Fibroblast of lung (primary cell): ENCODE measurements at places on chromosomes 7 and 10. TPM values are rescaled to one million over a fixed set of nuclear protein-coding genes. Genes with fewer than 3 reads are reported as not detected.

GRCh38 chr7:100584683-100585510, 1.0 kb downstream of the LRCH4 start:
- peak; percentile 82 for DNase-seq

DNA sequence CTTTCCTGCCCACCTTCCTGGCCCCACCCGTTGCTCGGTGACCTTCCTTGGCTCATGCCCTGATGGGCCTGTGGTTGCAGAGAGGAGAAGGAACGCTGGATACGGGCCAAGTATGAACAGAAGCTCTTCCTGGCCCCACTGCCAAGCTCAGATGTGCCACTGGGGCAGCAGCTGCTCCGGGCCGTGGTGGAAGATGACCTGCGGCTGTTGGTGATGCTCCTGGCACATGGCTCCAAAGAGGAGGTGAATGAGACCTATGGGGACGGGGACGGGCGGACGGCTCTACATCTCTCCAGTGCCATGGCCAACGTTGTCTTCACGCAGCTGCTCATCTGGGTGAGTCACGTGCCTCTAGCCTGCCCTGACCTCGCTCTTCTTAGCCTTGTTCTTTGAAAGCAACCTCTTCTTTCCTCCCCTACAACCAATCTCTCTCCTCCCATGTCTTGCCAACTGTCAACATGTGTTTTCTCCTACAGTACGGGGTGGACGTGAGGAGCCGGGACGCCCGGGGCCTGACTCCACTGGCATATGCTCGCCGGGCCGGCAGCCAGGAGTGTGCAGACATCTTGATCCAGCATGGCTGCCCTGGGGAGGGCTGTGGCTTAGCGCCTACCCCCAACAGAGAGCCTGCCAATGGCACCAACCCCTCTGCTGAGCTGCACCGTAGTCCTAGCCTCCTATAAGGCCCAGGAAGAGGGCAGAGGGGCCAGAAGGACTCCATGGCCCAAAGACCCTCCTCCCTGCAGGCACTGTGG, 24.1 kb downstream of the GBX1 start:
- peak; percentile 14 for DNase-seq

DNA sequence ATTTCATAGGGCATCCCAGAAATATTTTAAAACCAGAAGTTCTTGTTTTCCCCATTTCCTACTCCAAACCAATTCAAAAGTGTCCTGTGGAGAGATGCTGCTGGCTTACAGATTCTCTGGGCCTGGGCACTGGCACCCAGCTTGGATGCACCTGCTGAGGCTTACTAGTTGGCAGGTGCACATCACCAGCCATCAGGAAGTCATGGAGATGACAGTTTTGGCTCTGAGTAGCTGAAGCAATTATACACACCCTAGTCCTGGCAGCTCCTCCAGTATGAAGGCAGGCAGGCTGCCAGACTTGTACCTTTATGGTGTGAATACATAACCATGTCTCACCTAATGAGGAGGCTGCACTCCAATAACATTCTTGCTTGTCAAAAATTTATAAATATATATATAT, 276.6 kb upstream of the GHITM start:
- DNase-seq: no peak

DNA sequence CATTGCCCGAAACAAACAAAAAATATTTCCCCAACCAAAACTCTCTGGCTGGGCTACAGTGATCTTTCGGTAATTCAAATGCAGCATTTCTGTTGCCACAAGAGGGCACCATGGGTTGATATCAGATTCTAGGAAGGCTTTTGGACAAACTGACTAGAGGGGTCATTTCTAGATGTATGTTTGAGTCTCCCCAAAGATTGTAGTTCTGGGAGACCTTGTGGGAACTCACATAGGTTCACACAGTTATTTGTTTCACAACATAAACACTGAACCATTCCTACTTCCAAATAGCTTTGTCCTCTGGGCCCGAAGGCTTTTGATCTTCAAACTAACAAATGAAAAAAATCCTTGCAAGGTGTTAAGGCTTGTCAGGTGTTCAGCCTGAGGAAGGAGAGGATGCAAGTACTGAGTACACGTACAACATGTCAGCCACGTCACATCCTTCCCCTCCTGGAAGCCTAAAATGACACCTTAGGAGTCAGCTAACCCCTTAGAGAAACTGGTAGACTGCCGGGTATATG, 37.0 kb upstream of the IL15RA start:
- DNase-seq: peak; percentile 58

- peak; percentile 76 for DNase-seq
These were observed 65.9 kb upstream of the CC2D2B start for GRCh38 chr10:95841661-95842498.

- no peak for DNase-seq
These were observed 17.3 kb downstream of the MLXIPL start for GRCh38 chr7:73606801-73607691.

DNA sequence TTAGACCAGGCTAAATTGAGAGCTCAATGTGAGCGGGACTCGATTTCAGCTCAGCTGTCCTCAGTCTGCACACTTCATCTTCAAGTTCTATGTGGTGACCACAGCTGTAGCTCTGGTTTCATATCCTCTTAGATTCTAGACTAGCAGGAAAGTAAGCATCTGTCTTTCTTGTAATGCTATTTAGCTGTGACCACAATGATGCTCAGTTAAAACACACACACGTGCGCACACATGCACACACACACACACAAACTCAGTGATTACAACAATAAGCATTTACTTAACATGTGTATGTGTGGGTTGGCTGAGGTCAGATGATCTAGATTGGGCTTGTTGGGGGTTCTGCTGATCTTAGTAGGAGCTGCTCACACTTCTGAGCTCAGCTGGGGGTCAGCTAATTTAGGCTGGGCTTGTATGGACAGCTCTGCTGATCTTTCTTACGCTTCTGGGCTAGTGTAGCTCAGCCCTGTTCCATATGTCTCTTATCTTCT, 82.5 kb downstream of the ZNF365 start:
- DNase-seq: no peak

DNA sequence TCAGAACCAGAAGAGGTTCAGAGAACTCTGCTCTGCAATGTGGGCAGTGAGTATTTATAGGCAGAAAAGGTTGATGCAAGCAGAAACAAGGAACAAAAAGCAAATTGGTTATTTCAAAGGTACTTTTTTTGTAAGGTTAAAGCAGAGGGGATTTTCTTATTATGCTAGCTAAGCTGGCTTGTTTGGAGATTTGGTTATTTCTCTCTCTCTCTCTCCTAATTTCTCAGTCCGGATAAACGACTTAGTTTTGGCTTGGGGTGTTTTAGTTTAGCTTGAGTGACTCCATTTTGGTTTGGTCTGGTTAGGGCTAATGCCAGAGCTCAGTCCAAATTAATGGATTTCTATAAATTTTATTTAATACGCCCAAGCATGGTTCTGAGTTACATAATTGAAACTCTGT, 566.8 kb downstream of the SH2D4B start:
- no peak for DNase-seq

DNA sequence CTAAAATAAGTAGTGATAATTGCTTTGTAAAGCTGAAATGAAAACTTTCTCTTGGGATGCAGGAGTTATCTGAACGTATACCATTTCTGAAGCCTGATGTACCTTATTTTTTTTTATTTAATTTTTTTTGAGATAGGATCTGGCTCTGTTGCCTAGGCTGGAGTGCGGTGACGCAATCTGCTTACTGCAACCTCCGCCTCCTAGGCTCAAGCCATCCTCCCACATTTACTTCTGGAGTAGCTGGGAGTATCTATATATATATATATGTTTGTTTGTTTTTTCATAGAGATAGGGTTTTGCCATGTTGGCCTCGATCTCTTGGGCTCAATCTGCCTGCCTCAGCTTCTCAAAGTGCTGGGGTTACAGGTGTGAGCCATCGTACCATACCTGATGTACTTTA, 2.4 kb downstream of the PMPCB start:
- no peak for DNase-seq

DNA sequence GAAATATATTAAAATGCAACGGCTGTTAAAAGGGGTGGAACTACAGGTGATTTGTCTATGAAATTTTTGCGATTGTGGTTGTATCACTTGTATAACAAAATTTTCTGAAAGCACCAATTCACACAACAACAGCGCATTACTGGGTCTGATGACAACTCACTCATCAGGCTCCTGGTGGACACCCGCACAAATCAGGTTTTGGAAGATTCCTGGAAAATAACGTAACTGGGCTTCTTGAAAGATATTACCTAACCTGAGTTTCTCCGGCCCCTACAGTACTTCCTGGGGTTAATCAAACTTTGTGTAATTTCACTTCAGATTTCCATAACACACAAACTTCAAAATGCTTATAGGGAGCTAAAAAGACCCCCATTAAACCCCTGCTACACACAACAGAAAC, 7.6 kb downstream of the SNX8 start:
- DNase-seq: no peak

The GIMAP4 gene
- not detected in 2 replicates for polyA plus RNA-seq

The TMEM213 gene
- not detected in 2 replicates for polyA plus RNA-seq

DNA sequence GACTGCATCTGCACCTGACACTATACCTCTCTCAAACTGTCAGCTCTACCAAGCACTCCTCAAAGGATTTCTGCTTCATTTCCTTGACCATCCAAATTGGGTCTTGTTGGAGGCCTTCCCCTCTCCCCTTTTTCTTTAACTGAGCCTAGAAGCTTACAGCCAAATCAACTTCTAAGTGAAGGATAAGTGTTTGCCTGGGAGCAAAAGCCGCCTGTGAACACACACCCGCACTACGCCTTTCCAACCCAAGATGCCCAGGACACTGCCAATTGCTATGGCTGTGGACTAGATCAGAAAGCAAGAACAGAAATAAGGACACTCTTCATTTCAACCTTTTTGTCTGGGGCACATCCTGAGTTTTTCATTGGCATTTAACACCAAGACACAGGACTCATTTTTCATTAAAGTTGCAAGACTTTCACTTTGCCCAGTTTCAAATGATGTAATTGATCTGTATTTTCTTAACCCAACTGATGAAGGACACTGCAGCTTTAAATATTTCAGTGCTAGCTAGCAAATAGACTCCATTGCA, 52.8 kb downstream of the CPEB3 start:
- DNase-seq: no peak

GRCh38 chr10:123203393-123204126, 49.4 kb downstream of the BUB3 start:
- DNase-seq: no peak

DNA sequence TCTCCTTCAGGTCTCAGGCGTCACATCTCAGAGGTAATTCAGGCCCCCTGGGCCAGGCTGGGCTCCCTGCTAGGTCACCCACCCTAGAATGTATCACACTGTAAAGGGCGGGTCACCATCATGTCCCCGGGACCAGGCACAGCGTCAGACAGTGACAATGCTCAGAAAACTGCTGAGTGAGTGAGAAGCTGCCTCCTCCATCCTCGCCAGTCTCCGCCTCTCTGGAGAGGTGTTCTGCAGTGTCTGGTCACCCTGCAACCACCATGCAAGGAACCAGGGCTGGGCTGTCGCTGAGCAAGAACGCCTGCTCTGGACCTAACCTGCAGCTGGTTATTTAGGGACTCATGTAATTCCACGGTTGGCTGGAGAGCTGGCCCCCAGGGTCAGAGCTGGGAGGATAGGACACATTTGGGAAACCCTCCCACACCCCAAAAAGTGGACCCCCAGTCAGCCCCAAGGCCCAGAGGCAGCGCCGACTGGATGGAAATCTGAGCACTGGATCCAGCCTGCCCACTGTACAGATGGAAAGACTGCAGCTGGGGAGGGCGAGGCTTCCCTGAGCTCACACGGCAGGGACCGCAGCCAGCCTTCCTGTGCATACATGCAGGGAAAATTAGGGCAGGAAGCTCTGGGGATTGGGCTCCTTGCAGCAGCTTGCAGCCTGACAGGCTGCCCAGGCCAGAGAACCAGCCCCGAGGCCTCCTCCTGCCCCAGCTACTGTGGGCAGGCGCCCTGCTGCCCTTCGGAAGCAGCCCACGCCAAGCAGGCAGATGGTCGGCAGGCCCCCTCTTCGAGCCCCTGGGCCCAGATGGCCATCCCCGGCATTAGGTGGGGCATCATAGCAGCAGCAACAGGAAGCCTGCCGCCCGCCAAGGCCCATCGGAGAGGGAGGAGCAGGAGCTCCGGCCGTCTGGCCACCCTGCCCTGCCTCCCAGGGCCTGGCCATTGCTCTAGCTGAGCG, 105.4 kb upstream of the ZMIZ1 start:
- peak; percentile 26 for DNase-seq

The MMD2 gene
- not detected in 2 replicates for polyA plus RNA-seq

- DNase-seq: no peak
These were observed 111.0 kb upstream of the PCLO start for GRCh38 chr7:83273699-83274098.

The GNA12 gene
- 119 and 137 TPM in 2 replicates for polyA plus RNA-seq

The BAMBI gene
- 2.9 and 17.8 TPM in 2 replicates for polyA plus RNA-seq

DNA sequence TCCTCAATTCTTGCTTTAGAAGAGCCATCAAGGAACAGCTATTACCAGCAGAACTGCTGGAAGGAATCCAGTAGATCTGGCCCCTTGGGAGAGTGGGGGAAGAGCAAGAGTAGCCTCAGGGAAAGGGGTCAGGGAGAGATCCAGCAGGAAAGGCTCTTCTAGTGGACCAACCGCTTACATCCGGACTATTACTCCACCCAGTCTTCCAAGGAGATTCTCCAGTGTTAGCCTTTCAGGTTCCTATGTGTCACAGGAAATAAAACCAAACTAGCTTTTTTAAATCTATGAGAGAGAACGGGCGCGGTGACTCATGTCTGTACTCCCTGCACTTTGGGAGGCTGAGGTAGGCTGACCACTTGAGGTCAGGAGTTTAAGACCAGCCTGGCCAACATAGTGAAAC, 34.3 kb downstream of the TET1 start:
- DNase-seq: peak; percentile 76

GRCh38 chr10:61791216-61791615, 110.3 kb upstream of the ARID5B start:
- peak; percentile 66 for DNase-seq

The MEOX2 gene
- polyA plus RNA-seq: 0.28 and 3.3 TPM in 2 replicates

DNA sequence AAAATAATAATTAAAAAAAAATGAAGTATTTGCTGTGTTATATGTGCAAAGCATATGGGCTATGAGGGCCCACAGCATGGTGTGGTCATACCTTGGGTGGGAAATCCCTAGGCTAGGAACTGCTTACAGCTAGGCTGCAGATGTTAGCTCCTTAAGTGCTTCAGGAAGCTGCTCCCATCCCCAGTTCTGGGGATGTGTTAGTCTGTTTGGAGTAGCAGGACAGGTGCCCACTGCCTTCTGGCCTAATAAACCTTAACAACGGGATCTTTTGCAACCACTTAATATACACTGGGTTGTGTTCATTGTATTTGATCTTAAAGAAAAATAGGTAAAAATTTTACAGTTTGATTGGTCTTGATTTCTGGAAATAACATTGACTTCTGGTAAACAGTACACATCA, 46.3 kb downstream of the HK1 start:
- no peak for DNase-seq

- DNase-seq: no peak
These were observed 71.7 kb downstream of the TMEM178B start for GRCh38 chr7:141145630-141145982.
